ENCODE measurements at places on chromosomes 6 and 20. TPM values are rescaled to one million over a fixed set of nuclear protein-coding genes. Genes with fewer than 3 reads are reported as not detected.

The HMGA1 gene
- total RNA-seq, result 65.7 TPM

The CDSN gene
- total RNA-seq, result not detected

The BRD2 gene
- 281 TPM for total RNA-seq

The PAK5 gene
- not detected for total RNA-seq

The MAFB gene
- total RNA-seq, result 0.52 TPM

The ELOVL4 gene
- 0.20 TPM for total RNA-seq

The MAPK14 gene
- total RNA-seq, result 24.7 TPM

The TBP gene
- total RNA-seq, result 25.6 TPM

The TAGAP gene
- not detected for total RNA-seq

The CLDN20 gene
- total RNA-seq, result not detected

The REM1 gene
- not detected for total RNA-seq

The XKR7 gene
- not detected for total RNA-seq

The ANKEF1 gene
- 1.3 TPM for total RNA-seq

The CYP24A1 gene
- total RNA-seq, result not detected

The ADGB gene
- total RNA-seq, result not detected

The PDYN gene
- not detected for total RNA-seq

The RBPJL gene
- not detected for total RNA-seq
